Fibroblast of skin of left biceps (primary cell): ENCODE measurements at places on chromosomes 6 and 20.

DNA sequence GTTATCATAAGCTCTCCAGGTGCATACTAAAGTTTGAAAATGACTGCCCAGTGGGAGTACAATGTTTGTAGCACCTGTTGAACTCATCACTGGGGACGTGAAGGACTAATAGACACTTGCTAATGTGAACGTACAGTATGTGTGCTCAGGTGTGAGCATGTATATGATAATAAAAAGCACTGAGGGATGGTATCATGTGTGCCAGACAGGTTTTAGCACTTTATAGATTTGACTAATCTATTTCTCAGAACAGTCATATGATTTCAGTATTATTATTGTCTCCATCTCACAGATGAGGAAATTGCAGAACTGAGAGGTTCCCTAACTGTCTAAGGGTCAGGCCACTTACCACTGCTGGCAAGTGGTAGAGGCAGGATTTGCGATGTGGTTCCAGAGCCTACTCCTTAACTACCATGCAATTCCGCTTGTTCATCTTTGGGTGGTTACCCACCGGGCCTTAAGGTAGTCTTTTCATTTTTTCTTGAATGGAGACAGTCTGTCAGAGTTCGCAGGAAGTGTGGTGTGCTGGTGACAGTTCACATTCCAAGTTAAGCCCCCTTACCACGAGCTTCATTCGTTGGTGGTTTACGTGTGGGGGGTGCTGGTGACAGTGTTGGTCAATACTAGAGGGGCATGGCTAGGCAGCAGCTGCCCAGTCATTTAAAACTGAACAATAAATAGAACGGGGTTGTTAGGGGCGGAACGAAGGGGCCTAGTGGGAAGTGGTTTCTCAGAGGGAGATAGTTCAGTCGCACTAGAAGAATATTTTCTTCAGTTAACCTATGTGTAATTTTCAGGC, 46.8 kb downstream of the RREB1 start:
- DNase-seq, result no peak

DNA sequence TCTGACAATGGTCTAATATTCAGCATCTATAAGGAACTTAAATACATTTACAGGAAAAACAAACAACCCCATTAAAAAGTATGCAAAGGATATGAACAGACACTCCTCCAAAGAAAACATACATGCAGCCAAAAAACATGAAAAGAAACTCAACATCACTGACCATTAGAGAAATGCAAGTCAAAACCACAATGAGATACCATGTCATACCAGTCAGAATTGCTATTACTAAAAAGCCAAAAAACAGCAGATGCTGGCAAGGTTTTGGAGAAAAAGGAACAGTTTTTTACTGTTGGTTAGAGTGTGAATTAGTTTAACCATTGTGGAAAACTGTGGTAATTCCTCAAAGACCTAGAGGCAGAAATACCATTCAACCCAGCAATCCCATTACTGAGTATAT, 339.0 kb upstream of the ADGRB3 start:
- DNase-seq, result no peak

DNA sequence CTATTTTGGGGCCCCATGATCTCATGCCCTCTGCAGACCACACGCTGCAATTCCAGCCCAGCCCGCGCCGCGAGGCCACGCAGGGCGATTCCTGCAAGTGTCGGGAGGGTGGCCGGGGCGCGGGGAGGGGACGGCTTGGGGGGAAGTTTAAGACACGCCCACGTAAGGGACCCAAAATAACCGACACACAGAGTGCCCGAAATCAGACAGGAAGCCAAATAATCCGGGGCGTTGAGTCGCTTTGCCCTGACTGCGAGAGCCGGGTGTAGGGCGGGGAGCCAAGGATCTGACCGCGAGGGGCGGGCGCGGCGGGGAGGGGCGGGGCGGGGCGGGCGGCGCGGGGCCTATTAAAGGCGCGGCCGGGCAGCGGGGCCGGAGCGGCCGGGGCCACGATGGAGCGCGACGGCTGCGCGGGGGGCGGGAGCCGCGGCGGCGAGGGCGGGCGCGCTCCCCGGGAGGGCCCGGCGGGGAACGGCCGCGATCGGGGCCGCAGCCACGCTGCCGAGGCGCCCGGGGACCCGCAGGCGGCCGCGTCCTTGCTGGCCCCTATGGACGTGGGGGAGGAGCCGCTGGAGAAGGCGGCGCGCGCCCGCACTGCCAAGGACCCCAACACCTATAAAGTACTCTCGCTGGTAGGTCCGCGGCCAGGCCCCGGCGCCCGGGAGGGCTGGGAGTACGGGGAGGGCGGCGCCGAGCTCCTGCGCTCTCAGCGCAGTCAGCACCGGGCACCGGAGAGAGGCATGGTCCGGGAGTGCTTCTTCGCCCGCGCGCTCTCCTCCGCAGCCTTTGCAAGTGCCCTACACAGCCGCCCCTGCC, at the start of gene ENPP1:
Gene ENPP1, plus strand, starts transcription at position 377 of the 816 bp plus-strand sequence. Its CDS starts 16 bp downstream, at position 393.
- DNase-seq, result no peak

- peak; percentile 19 for DNase-seq
Measured at GRCh38 chr6:25652007-25652515, at the start of gene SCGN. Gene SCGN, plus strand, starts transcription at chr6:25652215. Its CDS starts 189 bp downstream, at chr6:25652404.

- peak; percentile 18 for DNase-seq
Measured at GRCh38 chr20:25984933-25985332, 288.3 kb upstream of the ZNF337 start.

DNA sequence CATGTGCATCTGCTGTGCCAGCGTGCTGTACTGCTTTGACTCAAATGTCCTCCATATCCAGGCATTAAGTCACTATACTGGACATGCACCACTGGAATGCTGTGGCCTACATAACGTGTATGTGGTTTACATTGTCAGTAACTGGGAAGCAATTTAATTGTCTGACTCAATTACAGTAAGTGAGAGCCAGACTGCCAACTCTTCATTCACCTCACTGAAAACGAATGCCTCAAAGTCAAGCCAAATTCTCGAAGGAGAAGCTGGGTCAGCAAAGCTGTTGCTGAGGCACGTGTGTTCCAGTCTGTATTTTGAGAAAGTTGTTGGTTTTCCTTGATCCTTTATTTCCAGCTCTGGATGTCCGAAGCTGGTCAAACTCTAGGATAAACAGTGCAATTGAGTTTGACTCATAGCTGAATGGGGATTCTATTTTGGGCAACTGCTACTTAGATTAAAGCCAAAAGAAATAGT, 534.3 kb downstream of the COL12A1 start:
- DNase-seq, result peak; percentile 98

DNA sequence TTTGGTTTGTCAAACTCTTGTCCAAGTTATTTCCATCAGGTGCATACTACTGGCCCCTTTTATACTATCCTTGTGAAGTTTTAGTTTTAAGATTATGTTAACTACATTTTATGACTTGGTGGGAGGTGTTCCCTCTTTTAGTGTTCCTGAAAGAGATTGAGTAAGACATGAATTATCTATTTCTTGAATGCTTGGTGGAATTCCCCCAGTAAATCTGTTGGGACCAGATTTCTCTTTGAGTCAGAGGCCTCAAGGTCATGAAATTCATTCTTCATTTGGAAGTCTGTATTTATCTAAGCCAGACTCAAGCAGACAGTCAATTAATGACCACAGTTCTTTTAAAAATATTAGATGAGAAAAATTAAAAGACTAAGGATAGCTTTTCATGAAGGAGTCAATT, 81.3 kb downstream of the MOXD1 start:
- no peak for DNase-seq

DNA sequence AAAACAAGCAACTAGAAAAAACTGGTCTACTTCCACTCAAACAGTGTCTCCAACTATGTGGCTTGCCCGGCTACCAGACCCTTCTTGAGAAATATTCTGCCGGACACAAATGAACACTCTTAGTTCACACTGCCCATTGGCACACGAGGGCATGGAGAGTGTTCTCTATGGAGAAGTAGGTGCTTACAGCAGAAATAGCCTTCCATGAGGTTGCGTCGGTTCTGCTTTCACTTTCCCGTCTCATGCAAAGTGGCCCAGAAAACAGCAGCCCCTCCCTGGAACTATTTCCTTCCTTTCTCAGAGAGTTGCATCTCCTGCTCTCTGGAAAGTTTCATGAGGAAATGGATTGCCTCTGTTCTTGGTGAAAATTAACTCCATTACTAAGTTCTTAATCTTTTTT, 9.5 kb upstream of the HLA-DOA start:
- no peak for DNase-seq

DNA sequence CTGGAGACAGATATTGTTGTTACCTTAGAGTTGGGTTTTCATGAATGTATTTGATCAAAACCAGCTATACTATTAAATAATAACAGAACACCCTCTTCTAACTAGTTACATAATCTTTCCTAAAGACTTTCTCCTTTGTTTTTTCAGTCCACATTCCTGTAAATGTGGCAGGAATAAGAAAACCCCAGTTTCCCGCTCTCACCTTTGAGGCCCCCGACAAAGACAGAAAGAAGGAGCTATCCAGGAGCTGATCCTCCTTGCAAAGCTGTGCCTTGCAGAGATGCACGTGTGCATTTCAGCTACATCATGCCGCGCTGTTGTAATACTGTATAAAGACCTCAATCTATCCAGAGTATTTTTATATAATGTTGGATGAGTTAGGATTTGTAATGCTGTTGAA, 102.7 kb downstream of the SLC22A3 start:
- no peak for DNase-seq

DNA sequence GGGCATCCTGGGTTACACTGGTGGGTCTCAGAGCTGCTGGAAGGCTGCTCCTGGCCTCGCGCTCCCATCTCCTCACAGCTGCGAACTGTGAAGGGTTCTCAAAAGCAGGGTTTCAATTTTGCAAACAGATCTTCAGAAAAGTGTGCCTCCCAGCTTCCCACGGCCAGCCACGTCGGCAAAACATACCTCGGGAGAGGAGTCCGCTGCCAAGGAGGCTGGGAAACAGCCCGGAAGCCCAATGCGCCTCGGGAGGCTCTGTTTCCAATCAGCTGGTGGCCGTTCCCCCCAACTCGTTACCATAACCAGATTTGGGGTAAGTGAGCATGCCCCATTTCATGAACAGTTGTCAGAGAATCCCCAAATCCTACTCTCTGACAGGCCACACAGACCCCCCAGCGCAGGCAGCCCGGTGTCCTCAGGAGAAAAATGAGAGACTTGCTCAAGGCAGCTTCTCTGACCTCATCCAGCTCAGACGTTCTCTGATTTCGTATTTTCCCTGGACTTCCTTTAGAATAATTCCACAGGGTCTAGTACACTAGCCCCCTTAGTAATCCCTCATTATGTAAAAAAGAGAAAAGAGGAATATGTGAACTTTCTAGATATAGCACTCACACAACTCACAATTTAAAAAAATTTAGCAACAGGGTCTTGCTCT, 98.4 kb downstream of the SNX5 start:
- DNase-seq, result no peak

- DNase-seq, result no peak
Measured at GRCh38 chr6:129338683-129339082, 371.3 kb downstream of the ARHGAP18 start.

- DNase-seq, result peak; percentile 87
Measured at GRCh38 chr6:74568861-74569260, 637.0 kb downstream of the COL12A1 start.

GRCh38 chr20:43893930-43894329, 20.7 kb upstream of the TOX2 start:
- no peak for DNase-seq

DNA sequence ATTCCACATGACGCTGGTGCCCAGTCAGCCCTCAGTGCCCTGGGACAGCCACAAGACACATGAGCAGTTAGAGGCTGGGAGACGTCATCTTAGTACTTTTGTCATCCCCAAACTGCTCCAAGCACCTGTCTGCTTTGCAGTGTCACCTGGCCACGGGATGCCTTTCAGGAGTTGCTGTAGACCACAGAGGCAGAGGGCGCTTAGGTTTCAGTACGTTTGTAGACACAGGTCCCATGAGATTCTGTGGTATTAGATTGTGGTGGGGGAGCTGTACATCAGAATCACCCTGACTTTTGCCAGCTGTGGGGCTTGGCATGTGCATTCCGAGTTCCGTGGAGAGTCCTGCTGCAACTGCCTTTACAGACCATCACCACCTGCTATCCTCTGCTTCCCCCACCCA, 16.7 kb downstream of the MAVS start:
- DNase-seq, result no peak

GRCh38 chr6:163120223-163120622, 294.3 kb upstream of the QKI start:
- DNase-seq, result no peak

DNA sequence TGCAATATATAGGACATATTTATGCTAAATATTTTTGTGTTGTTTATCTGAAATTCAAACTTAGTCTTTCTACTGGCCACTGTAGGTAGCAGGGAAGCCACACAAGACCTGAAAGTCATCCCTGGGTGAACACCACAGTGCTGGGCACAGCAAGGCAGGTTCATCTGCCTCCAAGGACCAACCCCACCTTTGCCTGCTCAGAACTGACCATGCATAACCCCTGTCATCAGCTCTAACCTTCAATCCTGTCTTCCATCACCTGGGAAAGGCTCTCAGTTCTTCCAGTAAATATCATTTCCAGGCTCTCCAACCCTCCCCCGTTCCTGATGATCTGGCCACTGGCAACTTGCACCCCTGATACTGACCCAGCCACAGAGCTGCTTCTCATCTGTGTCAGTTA, 32.7 kb upstream of the CST7 start:
- no peak for DNase-seq

- no peak for DNase-seq
Measured at GRCh38 chr20:1155342-1155741, 29.4 kb downstream of the TMEM74B start.

- no peak for DNase-seq
Measured at GRCh38 chr6:137913996-137914529, 47.0 kb downstream of the TNFAIP3 start.

DNA sequence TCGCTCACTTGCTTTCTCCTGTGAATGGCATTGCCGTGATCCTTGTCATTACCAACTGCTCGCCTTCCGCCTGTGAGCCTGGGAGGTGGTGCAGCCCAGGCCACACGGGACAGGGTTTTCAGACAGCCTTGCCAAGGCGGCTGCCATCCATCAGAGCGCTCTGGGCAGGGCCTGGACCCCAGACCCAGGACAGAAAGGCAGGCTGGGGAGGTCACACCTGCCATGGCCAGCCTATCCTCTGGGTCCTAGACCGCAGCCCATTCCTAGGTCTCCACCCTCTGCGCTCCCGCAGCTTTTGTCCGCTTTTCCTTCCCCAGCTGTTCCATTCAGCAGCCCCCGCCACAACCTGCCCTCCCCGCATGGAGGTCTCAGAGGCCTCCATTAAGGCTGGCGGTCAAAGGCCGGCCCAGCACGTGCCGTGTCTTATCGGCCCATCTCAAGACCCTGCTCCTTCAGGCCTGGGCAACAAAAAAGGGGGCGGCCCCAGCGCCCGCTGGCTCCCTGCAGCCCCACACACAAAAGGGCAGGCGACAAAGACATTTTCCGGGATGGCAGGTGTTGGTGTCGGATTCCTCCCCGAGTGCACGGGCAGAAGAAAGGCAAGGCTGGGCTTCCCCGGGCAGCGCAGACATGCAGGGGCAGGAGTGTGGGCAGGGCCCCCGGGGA, 28.1 kb downstream of the INSM1 start:
- DNase-seq, result no peak

DNA sequence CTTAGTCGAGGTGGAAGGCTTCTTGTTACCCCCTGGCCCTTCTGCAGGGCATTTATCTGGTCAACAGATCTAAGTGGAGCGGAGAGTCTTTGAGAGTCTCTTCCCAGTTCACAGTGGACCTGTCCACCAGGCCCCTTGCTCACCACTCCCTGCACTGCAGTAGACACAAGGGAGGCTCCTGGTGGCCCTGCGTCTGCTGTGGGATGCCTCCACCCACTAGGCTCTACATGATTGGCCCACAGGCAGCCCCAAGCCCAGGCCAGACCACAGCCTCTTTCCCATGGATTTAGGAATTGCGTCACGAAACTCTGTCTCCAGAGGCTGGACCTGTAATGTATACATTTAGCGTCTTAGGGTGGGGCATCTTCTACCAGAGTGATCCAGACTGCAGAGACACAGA, 28.4 kb downstream of the TBC1D7 start:
- DNase-seq, result no peak

- DNase-seq, result no peak
Measured at GRCh38 chr20:32751293-32751692, 8.0 kb upstream of the COMMD7 start.
